HCEC 1CT (cell line): ENCODE measurements at places on chromosomes 3 and 15.

DNA sequence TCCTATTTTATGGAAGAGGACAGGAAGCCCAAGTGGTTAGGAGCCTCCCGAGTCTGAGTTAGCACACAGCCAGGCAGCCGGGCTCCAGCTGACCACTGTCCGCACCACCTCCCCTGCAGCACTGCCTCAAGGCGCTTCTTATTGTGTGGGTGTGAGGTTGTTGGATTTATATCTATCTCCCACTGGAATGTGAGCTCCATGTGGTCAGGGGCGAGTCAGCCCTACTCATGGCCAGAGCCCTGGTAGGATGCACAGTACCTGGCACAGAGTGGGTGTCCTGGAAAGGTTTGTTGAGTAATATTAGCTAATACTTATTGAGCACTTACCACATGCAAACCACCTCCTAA, 9.7 kb upstream of the FBLN2 start:
- DNase-seq, result no peak

- no peak for DNase-seq
These were observed 34.2 kb upstream of the PEX5L start for GRCh38 chr3:180070925-180071324.

DNA sequence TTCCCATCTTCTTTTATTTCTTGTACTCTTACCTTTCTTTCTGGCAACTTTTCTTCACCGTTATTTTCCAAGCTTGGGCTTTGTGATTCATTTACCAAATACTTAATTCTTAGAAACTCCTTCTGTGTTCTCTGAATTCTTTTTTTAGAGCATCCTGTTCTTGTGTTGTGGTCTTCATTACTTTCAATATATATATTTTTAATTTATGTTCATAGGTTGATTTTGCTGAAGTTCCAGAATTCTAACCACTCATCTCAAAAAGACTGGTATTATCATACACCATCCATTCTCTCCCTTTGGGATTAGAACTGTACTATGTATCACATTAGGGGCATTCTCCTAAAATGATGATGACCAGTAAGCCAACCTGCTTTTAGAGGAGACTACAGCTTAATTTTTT, 362.3 kb upstream of the CBLB start:
- DNase-seq, result no peak

DNA sequence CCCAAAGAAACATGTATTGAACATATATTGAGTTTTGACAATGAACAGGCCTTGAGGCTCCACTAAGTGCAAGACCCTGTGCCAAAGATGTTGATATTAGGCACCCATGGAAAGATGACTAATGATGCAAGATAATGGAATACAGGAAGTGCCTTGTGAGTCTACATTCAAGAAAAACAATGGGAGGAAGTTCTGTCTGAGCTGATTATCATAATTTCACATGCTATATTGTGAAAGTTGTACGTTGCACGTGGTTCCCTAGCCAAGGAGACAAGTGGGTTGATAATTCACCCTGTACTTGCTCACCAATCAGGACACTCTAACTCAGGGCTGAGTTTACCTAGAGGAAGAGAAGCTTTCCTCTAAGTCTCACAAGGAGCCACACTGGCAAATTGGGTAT, 186.9 kb upstream of the STAC start:
- no peak for DNase-seq

GRCh38 chr3:160948273-160948672, 156.9 kb downstream of the B3GALNT1 start:
- no peak for DNase-seq

DNA sequence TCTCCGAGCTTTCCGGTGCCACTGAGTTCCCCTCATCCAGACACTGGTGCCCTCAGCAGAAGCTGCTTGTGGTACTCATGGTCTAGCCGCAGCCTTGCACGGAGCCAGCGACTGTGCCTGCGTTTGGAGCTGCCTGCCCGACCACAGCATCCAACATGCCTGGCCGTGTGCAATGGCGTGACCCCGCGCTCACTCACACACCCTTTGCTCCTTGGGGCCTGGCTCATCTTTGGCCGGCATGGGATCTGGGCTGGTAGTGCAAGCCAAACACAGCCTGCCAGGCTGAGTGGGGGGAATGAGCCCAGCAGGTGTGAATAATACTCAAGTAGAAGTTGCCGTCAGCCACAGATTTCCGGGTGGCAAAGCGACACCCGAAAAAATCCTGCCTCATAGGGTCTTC, 1178.7 kb upstream of the GBE1 start:
- DNase-seq, result no peak

DNA sequence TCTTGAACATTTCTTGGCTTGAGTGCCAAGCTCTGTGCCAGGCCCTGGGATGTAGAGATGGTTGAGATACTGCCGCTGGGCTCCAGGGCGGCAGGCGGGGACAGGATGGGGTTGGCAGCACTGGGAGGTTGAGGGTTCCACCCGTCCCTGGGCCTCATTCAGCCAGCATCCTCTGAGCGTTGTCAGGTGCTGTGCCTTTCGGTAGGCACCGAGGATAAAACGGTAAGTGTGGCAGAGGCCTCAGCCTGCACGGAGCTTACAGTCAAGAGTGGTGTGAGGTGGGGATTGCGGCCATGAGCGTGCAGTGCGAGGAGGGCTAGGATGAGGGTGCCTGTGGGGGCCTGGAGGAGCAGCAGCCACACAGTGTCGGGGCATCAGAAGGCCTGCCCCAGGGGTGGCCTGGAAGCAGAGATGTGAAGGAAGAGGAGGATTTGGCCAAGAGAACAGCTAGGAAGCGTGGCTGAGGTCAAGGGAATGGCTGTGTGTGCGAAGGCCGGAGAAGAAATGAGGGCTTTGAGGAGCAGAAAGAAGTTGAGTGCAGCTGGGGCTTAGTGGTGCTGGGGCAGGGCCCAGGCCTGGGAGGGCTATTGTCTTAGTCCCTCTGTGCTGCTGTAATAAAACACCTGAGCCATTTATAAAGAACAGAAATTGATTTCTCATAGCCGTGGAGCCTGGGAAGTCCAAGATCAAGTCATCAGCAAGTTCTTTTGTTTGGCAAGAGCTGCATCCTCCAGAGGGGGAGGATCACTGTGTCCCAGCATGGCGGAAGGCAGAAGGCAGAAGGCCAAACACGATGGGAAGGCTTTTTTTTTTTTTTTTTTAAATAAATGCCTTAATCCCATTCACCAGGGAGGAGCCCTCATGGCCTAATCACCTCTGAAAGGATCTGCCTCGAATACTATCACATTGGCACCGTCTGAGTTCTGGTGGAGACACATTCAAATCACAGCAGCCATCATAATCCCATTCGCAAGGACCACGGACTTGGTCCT, 22.7 kb downstream of the CORO2B start:
- no peak for DNase-seq

GRCh38 chr3:113272385-113272779, 61.0 kb downstream of the BOC start:
- no peak for DNase-seq

- no peak for DNase-seq
These were observed 32.2 kb upstream of the SNRPA1 start for GRCh38 chr15:101327147-101327740.

- peak; percentile 84 for DNase-seq
These were observed 2.5 kb upstream of the GREM1 start for GRCh38 chr15:32715276-32715675.

DNA sequence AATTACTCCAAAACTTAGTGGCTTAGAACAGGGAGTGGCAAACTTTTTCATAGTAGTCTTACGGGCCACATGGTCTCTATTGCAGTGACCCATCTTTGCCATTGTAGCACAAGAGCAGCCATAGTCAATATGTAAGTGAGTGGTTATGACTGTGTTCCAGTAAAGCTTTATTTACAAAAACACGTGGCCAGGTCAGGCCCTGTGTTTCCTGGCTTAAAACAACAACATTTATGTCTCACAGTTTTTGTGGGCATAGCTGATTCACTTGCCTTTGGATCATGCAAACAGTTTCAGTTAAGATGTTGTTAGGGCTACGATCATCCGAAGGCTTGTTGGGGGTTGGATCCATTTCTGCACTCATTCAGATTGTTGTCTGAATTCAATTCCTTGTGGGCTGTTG, 103.8 kb downstream of the CHCHD6 start:
- DNase-seq, result peak; percentile 11

DNA sequence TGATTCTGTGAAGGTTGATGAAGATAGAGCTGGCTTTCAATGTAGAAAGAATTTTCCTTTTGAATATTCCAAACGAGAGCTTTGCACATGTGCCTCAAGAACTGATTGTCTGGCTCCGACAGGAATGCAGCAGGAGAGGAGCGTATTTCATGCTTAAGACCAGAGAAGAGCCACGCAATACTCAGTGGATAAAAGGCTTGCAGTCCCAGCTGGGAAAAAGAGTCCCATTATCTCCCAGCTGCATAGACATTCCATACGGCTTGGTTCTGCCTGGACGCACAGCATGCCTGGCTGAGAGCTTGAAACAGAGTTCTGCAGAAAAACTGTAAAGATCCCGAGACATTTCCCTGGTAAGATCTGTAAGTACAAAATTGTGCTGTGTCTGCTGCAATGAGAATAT, at the start of gene CNTN6:
Gene CNTN6 (plus strand): TSS at position 254 of the 400 bp plus-strand sequence. CDS start 54,985 bp downstream, outside the sequence.
- no peak for DNase-seq

GRCh38 chr3:188060840-188061544, 93.0 kb upstream of the LPP start:
- peak; percentile 36 for DNase-seq

- peak; percentile 12 for DNase-seq
These were observed 71.8 kb upstream of the GCNT3 start for GRCh38 chr15:59539799-59540198.

GRCh38 chr15:90585863-90586262, 56.1 kb downstream of the CRTC3 start:
- DNase-seq, result peak; percentile 6

DNA sequence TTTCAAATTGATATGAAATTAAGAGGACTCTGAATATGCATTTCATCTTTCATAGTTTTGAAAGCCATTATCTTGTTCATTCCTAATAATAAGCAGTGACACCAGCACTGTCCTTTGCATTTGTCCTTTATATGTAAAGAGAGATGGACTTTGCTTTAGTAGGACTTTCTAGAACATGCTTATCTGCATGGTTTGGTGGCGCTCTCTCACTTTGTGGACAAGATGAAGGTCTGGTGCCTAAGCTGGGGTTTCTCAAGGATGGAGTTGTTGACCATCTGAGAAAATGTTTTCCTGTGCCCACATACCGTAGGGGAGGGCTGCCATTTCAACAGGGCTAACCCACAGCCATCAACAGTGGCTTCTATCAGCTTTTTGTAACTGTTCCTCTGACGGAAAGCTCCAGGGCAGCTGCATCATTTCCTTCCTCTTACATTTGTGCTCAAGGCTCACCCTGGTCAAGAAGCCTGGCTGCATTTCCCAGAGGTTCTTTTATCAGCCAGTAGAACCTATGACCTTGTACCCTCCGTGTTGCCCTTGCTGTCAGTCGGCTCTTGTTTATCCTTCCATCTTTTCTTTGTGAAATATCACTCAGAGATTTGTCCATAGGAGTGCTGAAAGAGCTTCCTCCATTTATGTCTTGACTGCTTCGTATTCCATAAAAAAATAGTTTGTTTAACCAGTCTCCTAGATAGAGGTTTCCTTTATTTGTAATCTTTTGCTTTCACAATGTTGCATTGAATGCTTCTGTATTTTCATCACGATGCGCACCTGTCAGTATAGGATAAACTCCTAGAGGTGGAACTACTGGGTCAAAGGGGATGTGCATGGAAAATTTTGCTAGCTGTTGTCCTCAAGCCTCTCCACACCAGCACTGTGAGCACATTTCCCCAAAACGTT, 44.6 kb downstream of the ABHD2 start:
- no peak for DNase-seq

DNA sequence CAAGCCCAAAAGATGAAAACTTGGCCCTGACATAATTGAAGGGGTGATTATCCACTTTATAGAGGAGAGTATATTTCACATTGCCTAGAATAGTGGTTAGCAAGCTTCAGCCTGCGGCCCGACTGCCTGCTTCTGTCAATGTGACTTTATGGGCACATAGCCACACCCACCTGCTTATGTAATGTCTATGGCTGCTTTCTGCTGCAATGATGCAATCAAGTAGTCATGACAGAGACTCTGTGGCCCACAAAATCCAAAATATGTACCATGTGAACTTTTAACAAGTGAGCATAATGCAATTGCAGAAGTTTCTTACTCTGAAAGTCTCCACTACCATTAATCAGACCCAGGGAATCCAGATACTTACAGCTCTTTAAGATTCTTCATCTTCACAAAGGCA, 103.1 kb downstream of the LRIG1 start:
- DNase-seq, result peak; percentile 15

DNA sequence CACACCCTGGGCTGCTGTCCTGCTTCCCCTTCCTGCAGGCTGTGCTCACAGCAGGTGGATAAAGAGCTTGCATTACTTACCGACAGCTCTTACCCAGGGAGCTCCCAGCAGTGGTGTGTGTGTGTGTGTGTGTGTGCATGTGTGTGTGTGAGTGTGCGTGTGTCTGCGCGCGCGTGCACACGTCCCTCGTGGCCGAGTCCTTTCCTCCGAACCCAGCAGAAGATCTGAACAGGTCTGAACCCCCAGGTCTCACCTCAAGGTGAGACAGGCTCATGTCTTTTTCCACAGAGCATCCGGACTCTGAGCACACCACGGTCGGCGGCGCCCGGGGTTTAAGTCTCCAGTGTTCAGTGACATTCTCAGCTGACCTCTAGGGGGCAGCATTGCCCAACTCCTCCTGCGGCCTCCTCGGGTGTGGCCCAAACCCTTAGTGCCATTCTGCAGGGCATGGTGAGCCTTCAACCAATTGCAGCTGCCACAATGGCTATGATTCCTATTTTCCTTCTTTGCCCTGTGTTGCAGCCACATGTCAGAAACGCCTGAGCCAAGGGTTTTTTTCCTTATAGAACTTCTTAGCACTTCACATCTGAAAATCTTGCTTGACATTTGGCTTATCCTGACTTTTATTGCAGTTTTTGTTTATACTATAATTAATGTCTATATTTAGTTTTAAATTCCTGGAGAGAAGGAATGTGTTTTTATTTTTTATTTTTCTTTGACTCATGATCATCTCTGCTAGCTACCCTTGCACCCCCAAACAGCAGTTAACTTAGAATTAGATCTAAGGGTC, 64.1 kb upstream of the KLHL25 start:
- peak; percentile 38 for DNase-seq

GRCh38 chr3:181690769-181691168, 21.0 kb upstream of the SOX2 start:
- no peak for DNase-seq

- no peak for DNase-seq
These were observed 255.2 kb downstream of the NR2F2 start for GRCh38 chr15:96585484-96586386.

- DNase-seq, result no peak
These were observed 51.5 kb upstream of the NMNAT3 start for GRCh38 chr3:139729300-139729699.

DNA sequence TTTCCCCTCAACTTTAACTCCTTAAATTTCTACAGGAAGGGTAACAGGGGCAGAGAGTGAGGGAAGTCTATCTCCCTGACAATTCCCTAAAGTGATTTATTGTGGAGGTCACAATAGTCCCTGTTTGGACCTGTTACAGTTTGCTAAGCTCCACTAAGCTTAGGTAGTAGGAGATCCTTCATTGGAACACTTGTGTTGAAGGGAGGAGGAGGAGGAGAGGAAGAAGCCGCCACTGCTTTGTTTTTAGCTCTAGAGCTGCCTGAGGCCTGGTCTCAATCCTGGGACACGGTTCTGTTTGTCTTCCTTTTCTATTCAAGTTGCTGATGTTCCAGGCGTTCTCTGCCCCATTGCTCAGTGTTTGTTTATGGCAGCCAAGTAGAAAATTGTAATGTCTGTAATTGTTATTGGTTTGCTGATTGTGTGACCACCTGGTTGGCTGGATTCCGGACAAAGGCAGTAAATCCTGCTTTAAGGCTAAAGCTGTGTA, 48.4 kb downstream of the HES1 start:
- DNase-seq, result no peak
